Bronchus fibroblast of lung (primary cell): ENCODE measurements at places on chromosomes 1 and 21. TPM values are rescaled to one million over a fixed set of nuclear protein-coding genes. Genes with fewer than 3 reads are reported as not detected.

TMEM240 gene
- 3.0 and 4.0 TPM in 2 replicates for total RNA-seq

OR2L5 gene
- not detected in 2 replicates for total RNA-seq

BLACAT1 gene
- total RNA-seq: under 0.01 TPM in 1 of 2 replicates, not detected in the other

FAM163A gene
- not detected in 2 replicates for total RNA-seq

FOXD3 gene
- not detected in 2 replicates for total RNA-seq

TMEM52 gene
- total RNA-seq: 1.3 and 1.8 TPM in 2 replicates

FCN3 gene
- total RNA-seq: not detected in 2 replicates

PRAMEF9 gene
- not detected in 2 replicates for total RNA-seq
